ENCODE measurements at places on chromosomes 4 and X.

DNA sequence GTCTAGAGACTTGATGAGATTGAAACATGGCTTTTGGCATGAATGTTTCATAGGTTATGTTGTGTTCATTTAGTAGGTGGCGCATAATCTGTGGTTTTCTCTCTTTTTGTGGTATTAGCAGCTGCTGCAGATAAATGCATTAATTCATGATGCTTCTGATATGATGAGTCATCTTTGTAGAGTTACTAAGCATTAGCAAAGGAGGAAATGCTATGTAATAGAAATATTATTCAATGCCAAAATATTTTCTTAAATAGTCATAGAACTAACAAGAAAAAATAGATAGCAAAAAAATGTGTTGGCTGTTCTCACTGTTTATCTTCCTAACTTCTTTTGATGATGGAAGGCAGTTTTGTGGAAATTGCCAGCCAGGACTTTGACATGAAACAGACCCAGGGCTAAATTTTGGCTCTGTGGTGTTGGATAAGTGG, 3.6 kb downstream of the ZXDB start:
- DNase-seq: no peak

DNA sequence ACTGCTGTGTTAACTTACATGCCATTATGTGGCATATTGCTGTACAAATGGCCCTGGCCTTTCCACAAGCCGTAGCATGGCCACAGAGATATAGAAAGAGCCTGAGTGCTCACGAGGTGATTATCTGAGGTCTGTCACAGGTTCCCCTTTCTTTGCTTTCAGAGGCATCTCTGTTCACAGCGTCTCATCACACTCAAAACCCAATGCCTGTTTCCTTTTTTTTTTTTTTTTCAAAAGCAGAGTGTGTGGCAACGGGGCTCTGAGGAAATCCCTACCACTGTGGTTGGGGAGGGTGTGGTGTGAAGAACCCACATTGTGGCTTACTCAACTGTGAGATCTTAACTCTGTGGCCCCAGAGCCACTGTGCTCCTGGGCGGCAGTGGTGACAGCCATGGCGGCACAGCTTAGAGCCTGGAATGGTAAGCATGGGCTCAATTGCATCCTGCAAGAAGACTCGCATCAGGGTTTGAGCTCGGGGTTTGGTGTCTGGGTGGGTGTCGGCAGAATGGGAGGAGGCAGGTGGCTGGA, 30.8 kb downstream of the RTL5 start:
- no peak for DNase-seq

GRCh38 chr4:172489861-172490260, 676.7 kb downstream of the GALNTL6 start:
- DNase-seq: no peak

DNA sequence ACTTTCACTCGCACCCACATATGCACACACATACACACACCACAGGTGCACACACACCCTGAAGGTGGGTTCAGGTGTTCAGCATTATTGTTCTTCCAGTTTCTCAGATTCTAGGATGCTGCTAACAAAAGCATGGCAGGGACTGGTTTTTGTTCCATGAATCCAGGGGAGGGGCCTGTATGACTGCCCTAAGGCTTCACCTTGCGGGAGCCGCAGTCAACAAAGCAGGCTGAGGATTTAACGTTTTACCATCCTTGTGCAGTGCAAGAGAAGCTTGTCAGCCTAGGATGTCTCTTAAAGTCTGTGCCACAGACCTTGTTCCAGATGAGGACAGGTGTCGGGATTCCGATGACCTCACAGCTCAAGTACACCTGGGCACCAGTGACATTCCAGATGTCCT, 61.8 kb downstream of the POLR2B start:
- no peak for DNase-seq

- DNase-seq: no peak
Observed at GRCh38 chrX:16979226-16979625, 32.8 kb downstream of the REPS2 start.

- DNase-seq: no peak
Observed at GRCh38 chr4:26065833-26066232, 151.8 kb downstream of the SMIM20 start.

DNA sequence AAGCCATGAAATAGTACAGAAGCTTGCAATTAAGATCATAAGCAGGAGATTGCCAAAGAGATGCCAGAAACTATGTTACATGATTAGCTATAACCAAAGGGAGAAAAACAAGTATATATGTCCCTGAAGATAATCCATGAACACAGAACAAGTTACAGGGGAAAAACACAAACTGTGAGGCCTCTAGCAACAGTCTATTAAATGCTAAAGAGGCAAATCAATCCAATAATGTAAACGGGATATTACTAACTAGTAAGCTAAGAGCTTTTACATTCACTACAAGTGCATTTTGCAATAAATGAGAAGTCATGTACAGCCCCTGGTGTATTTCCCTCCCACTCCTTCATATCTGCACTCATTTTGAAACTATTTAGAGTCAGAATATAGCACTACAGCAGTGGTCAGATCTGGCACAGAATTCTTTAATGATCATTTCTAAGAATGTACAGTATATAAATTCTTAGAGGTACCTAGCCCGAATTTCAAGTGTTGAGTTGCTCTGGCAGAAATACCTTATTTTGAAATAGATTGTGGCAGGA, 449.8 kb upstream of the SMIM31 start:
- DNase-seq: no peak

DNA sequence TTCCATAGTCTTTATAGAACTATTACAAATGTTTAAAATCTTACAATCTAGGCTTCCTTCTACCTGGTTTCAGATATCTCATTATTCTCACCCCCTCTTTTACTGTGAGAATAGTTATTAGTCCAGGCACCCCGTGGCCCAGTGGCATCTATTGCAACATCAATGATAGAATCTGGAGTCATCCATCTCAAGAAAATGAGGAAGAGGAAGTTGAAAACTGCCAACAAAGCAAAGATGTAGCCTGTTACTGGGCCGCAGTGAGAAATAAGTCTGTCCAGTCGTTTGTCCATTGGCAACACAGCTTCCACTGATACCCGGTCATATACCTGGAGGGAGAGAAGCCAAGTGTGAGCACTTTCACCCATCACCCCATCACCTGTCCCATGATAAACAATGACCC, 6.0 kb upstream of the ASB11 start:
- DNase-seq: no peak

- peak; percentile 21 for DNase-seq
Observed at GRCh38 chr4:110106931-110107296, 91.5 kb downstream of the ELOVL6 start.

DNA sequence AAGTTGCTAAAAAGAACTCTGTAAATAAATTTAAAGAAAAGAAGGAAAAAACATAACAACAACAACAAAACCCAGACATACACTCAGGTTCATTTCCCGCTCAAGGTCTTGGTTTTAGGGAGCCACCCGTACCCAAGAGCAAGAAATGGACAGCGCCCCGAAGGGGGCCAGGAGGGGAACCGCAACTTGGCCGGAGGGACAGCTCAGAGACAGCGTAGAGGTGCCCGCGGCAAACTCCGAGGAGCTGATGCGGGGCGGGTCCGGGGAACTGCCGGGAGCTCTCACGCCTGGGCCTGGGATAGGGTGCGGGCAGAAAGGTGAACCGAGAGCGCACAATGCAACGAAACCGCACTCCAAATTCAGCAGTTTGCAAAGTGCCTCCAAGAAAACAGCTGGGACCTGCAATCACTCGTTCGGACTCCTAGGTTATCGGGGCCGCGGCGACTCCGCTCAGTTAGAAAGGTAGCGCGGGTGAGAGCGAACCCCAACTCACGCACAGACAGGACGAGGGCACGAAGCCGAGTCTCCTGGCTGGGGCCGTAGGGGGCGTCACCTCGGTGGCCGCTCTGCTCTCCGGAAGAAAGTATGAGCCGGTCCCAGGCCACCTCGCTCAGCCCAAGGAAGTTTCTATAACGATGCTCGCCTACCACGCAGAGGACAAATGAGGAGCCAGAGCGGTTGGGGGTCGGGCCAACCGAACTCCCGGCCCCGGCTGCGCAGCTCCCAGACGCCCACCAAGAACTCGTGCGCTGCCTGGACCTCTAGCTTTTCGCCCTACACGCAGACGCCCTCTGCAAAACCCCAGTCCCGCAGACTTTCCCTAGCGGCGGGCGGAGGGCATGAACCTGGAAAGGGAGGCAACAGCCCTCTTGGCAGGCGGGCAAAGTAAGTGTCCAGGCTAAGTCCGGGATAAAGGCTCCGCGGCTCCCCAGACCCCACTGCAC, 1.4 kb downstream of the NDNF start:
- no peak for DNase-seq

DNA sequence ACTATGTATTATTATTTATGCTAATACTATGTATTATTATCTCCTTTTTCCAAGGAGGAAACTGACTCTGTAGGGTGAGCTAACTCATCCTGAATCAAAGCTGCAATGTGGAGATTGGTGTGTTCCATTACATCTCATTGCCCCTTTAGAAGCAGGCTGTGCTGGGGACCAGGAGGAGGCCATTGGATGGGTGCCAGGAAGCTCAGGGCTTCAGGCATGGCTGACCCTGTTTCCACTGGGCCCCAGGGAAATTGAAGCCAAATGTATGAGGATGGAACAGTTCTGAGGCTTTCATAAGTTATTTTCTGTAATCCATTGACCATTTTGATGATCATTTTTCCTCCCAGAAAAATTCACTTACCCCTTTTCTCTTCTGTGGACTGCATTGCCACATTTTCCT, 418.8 kb upstream of the ZFP42 start:
- no peak for DNase-seq

- DNase-seq: no peak
Observed at GRCh38 chr4:8607603-8608481, 15.3 kb downstream of the CPZ start.

DNA sequence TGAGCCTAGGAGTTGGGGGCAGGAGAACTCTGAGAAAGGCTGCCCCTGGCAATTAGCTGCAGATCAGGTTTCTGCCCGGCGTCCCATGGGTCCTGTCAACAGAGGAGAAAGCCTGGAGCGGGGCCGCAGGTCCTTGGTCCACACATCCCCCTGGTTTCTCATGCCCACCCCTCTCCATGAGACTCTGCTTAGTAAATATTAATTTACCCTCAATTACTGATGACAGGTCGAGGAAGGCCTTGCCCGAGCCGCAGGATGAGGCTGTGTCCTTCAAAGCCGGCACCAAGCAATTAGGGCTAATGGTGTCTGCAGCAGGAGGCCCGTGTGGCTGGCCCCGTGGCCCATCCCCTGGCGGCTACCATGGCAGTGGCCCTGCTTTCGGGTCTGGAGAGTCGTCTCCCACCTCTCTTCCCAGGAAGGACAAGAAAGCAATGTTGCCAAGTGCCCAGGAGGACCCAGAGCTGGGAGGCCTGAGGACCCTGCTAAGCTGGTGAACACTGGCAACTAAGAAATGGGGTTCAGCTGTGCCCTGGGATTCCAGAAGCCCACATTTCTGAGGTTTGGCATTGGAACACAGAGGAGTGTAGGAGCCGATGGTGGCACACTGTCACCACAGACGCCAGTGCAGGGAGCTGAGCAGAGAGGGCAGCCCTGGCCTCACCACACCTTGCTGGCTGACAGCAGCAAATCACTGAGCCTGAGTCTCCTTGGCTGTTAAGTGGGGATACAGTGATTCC, 114.6 kb downstream of the CPZ start:
- DNase-seq: peak; percentile 26

DNA sequence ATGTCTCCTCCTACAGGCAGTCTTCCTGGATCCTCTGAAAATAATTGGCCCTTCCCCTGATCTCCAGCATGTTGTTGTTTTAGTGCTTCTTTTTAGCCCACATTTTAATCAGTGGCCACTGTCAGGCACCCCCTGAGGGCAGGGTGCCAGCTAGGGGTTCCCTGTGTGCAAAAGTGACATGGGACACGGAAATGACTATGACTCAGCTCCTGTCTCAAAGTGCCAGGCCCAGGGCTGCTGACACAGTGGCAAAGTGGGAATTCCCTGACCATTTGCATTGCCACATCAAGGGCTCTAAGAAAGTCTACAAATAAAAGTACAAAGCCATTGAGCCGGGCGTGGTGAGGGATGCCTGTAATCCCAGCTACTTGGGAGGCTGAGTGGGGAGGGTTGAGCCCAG, 24.8 kb downstream of the HMX1 start:
- no peak for DNase-seq

GRCh38 chr4:30837131-30837539, 117.0 kb downstream of the PCDH7 start:
- no peak for DNase-seq

GRCh38 chr4:156053174-156053573, 99.5 kb upstream of the CTSO start:
- no peak for DNase-seq

- DNase-seq: no peak
Observed at GRCh38 chrX:129472116-129472515, 51.2 kb downstream of the SMARCA1 start.

- no peak for DNase-seq
Observed at GRCh38 chr4:3533423-3533820, 1.2 kb upstream of the LRPAP1 start.

DNA sequence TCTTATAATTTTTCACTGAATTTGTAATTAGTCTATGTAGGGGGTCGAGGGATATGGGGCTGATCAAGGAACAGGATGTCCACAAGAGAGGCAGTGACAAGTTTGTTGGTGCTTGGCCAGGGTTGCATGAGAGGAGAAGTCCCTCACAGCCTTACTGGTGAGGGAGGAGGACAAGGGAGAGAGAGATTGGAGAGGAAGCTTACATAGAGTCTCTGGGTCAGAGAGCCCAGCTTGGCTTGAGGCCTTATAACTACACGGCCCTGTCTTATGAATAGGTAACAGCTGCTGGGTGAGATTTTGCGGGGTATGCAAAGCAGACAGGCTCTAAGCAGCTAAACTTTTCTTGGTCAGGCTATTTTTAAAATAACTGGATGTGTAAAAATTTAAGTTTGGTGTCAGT, 37.9 kb upstream of the OTUD4 start:
- DNase-seq: peak; percentile 77

DNA sequence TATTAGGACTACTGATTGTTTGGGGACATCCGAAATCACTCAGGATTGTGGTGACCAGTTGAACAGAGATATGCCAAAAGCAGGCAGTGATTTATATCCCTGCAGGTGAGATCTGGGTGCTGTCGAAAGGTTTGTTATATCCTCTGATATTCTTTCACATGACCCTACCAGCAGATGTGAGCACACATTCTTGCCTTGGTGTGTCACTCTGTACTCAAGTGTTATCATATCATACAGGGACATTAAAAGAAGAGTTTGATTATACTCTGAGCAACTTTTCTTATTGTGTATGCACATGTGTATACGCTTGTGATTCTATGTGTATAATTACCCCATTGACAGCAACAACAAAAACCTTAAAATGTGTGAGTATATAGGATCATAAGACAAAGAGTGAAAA, 381.2 kb upstream of the IGFBP7 start:
- DNase-seq: no peak

GRCh38 chr4:119080721-119081541, 54.7 kb upstream of the MYOZ2 start:
- DNase-seq: no peak

DNA sequence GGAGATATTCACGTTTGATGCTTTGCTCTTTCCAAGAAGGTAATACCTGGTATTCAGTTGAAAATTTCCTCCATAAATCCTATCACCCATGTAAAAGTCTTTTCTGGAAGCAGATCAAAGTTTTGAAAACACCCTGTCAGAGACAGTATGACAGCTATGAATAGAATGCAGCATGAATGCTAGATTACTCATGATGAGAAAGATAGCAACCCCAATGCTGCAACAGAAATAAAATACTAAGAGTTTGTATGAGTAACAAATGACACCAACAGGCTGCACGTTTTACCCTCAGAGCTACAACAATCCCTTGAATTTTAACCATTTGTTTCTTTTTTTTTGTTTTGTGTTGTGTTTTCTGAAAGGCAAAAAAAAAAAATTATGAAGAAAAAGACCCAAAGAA, 108.6 kb downstream of the ARHGAP6 start:
- DNase-seq: no peak

Measured in NCI-H526 (cell line).